AG08395 (cell line): ENCODE measurements at places on chromosomes 11 and 22.

DNA sequence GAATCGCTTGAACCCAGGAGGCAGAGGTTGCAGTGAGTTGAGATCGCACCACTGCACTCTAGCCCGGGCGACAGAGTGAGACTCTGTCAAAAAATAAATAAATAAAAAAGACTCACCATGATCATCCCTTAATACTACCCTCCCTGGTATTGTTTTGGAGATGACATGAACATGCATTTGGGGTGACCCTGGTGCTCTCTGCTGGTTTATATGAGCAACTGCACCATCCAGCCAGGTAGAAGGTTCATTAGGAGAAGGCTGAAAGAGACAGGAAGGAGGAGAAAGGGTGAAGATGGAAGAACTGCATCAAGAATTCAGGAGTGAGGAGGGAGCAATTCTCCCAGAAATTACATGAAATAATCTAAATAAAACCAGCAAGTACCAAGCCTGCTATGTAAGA is 37.8 kb downstream of the SLC5A1 start:
- DNase-seq, result peak; percentile 68

- DNase-seq, result no peak
Measured at GRCh38 chr22:47805394-47805935, 1043.0 kb downstream of the TBC1D22A start.

DNA sequence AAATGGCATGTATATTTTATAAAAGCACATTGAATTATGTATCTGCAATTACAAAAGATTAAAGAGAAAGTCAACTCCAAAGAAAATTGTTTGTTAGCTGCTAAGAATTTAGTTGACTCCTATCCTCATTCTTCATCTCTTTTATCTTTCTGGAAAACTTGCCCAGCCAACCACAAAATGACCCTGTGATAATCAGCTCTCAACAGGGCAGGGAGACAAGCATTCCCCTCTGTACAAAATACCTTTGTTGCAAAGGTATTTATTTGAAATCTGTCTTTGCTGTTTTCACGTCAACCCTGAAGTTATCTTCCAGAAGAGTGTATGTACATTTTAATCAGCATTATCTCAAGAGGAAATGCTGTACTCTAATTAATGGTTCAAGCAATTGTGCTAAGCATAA is 191.1 kb upstream of the DDI1 start:
- DNase-seq, result no peak

GRCh38 chr11:130533871-130534270 is 85.4 kb downstream of the ADAMTS15 start:
- DNase-seq, result no peak

DNA sequence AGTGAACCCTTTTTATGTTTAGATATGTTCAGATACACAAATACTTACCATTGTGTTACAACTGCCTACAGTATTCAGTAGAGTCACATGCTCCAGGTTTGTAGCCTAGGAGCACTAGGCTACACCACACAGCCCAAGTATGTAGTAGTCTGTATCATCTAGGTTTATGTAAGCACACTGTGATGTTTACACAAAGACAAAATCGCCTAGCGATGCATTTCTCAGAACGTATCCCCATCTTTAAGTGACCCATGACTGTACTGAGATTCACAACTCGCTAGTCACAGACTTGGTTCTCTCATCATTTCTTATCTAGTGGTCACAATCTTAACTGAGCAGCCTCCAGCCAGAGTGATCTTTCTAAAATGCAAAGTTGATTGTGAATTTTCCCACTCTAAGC is 119.2 kb downstream of the RASSF10 start:
- no peak for DNase-seq

- no peak for DNase-seq
Measured at GRCh38 chr11:61141601-61142028, 19.6 kb downstream of the VPS37C start.
